ENCODE measurements at places on chromosomes 5 and 9. TPM values are rescaled to one million over a fixed set of nuclear protein-coding genes. Genes with fewer than 3 reads are reported as not detected.

GRCh38 chr5:4881366-4882002 lies 258.6 kb upstream of the ADAMTS16 start:
- DNase-seq: no peak

- DNase-seq: no peak
Measured at GRCh38 chr9:96719521-96719920, 58.4 kb downstream of the ZNF510 start.

DNA sequence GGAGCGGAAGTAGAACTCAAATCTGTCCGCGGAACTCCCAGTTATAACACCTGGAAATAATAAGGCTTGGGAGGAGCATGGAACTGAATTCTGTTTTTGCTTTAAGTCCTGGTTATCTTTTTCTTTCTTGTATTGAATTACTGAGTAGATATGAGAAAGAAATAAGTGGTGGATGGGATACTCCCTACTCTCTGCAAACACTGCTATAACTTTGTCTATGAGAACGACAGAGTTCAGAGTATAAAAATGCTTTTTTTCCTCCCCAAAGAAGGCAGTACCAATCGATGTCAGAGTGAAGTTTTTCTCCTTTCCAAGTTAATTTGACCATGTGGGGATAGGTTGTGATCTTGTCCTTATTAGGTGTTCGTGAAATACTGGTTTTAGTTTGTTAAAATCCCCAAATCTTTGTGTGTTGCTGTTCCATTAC lies 1.2 kb downstream of the RIC1 start:
- peak; percentile 34 for DNase-seq

- no peak for DNase-seq
Measured at GRCh38 chr9:84140535-84141101, 160.0 kb downstream of the RMI1 start.

- DNase-seq: no peak
Measured at GRCh38 chr5:133781436-133782225, 169.3 kb upstream of the FSTL4 start.

- no peak for DNase-seq
Measured at GRCh38 chr5:80406980-80407734, 707 bp upstream of the ZFYVE16 start.

DNA sequence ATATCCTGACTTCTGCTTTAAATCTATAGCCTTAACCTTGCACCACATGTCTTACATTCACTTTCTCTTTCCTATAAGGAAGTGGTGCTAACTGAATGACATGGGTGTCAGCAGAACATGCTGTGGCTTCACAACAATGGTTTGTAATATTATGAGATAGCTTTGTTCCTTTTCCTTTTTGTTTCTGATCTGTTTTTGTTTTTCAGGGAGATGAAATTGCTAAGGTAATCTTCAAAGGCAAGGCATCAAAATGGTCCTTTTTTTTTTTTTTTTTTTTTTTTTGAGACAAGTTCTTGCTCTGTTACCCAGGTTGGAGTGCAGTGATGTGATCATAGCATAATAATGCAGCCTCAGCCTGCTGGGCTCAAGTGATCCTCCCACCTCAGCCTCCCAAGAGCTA lies 53.6 kb upstream of the RANBP6 start:
- DNase-seq: no peak

GRCh38 chr9:20611691-20612287 lies 10.5 kb downstream of the MLLT3 start:
- no peak for DNase-seq

GRCh38 chr5:180640611-180640860 lies 8.9 kb downstream of the FLT4 start:
- no peak for DNase-seq

- no peak for DNase-seq
Measured at GRCh38 chr5:82319651-82320376, 41.7 kb upstream of the RPS23 start.

GRCh38 chr9:126317513-126317912 lies 9.1 kb upstream of the MVB12B start:
- no peak for DNase-seq

AQP3 gene
- 51.4 TPM for polyA plus RNA-seq

OBP2B gene
- not detected for polyA plus RNA-seq

IRX1 gene
- 30.0 TPM for polyA plus RNA-seq

SAXO1 gene
- polyA plus RNA-seq: 0.22 TPM

STING1 gene
- polyA plus RNA-seq: 31.8 TPM
